Ecto neural progenitor cell (in vitro differentiated cells): ENCODE measurements at places on chromosomes 7 and 10.

DNA sequence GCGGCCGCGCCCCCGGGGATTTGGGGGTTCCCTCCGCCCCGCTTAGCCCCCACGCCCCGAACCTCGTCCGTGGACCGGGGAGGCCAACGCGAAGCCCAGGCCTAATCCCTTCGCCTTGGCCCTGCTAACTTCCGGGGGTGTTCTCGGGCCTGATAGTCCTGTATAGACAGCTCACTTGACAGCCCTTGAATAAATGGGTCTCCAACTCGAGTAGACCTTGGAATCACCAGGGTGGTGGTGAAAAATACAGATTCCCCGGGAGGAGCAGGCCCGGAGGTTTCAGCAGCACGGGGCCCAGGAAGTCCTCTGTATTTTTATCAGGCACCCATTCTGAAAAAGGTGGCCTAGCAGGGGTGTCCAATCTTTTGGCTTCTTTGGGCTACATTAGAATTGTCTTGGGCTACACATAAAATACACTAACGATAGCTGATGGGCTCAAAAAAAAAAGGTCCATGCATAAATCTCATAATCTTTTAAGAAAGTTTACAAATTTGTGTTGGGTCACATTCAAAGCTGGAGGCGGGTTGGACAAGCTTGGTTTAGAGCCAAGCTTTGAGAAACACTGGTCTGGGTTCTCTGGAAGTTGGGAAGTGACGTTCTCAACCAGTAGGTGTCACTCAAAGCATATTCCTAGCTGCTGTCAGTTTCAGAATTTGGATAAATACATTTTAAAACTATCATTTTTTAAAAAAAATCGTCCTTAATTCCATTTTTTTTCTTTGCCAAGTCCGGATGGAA lies 221.7 kb downstream of the PHTF2 start:
- DNase-seq = no peak

GRCh38 chr7:120609136-120609753 lies 248.7 kb downstream of the TSPAN12 start:
- DNase-seq = no peak

- no peak for DNase-seq
Observed at GRCh38 chr7:37352974-37353948, 95.4 kb downstream of the ELMO1 start.

DNA sequence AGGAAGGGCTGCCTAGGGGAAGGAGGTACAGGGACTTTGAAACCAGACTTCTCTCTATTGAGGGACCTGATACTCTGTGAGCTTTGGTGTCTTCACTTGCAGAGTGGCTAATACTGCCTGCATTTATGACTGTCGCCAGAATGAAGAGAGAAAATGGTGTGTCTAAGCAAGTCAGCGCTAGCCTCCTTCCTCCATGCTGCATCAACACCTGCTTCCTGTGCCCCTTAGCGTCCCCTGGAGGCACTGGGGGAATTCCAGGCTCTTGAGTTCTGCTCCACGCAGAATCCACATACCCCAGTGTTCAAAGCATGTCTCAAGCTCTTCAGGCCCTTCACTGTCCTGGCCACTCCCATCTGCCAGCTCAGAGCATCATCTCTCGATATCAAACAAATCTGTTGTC lies 140.5 kb downstream of the PKD1L1 start:
- DNase-seq = no peak

DNA sequence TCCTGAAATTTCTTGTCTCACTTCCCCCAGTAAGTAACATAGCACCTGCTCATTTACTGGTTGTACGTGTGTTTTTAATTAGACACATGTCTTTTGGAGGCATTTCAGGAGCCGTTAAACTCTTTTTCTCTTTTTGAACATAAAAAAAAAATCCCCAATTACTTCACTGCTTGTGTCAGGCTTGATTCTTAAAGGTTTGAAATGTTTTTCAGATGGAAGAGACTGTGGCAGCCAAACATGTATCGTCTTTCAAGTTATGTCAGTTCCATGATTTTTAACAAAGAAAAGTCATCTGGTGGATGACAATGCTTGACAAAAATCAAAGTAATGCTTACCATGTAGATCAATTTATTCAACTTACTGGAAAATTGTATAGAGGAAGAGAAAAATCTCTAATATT lies 585.8 kb downstream of the GATA3 start:
- DNase-seq = no peak

DNA sequence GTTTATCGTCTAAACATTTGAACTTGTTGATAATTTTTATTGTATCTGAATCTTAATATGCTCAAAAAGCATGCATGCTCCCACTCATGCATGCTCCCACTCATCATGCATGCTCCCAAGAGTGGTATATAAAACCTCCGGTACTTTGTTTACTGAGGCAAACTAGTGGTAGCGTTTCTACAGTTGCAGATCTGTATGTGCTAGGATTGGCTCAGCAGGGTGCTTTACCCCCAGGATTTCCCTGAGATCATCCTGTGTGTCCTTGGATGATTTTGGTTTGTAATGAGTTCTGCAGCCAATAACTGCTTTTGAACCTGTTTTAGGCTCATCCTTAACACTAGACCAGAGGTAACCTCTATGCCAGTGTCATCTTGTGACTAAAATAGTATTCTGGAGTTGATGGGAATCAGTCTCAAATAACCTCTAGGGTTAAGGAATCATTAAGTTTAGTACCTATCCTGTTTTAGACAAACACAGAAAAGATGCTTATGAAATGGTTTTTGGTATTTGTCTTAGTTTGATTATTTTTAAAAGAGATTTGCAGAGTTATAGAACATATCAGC lies 40.4 kb downstream of the PHTF2 start:
- DNase-seq = no peak

DNA sequence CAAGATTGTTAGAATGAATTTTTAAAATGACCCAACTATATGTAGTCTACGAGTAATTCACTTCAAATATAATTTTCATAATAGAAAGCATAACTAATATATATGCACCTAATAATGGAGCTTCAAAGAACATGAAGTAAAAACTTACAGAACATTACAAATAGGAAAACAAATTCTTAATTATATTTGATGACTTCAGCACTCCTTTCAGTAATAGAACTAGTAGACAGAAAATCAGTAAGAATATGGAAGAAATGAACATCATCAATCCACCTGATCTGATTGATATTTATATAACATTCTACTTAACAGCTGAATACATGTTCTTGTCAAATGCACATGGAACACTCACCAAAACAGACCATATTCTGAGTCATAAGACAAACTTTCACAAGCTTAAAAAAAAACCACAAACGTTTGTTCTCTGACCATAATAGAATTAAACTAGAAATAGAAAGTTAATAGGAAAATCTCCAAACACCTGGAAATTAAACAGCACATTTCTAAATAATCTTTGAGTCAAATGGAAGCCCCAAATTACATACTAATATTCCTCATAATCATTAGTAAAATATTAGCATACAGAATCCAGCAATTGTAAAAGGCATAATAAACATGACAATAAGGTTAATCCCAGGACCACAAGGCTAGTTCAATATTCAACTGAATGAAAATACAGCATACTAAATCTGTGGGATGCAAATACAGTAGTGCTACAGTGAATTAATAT lies 48.0 kb downstream of the BRAF start:
- no peak for DNase-seq

GRCh38 chr7:76196786-76197185 lies 4.9 kb upstream of the SRRM3 start:
- no peak for DNase-seq

GRCh38 chr7:123865517-123866117 lies 20.6 kb downstream of the HYAL4 start:
- no peak for DNase-seq

- no peak for DNase-seq
Observed at GRCh38 chr7:13910805-13911551, 78.5 kb downstream of the ETV1 start.

- DNase-seq = no peak
Observed at GRCh38 chr7:75872073-75872782, 6.6 kb upstream of the RHBDD2 start.

- DNase-seq = no peak
Observed at GRCh38 chr7:17626235-17626634, 314.1 kb downstream of the SNX13 start.
